ENCODE measurements at places on chromosomes 2 and 18. TPM values are rescaled to one million over a fixed set of nuclear protein-coding genes. Genes with fewer than 3 reads are reported as not detected.

Gene LOXHD1
- total RNA-seq: not detected

Gene FABP1
- total RNA-seq: not detected

Gene ACMSD
- total RNA-seq: not detected

Gene CYP27A1
- total RNA-seq: 16.5 TPM

Gene POTEI
- total RNA-seq: not detected

Gene PPM1G
- 68.0 TPM for total RNA-seq

Gene NPPC
- not detected for total RNA-seq

Gene PKDCC
- 45.0 TPM for total RNA-seq

Gene C2orf80
- total RNA-seq: not detected

Gene POTEC
- total RNA-seq: not detected

Gene PIEZO2
- total RNA-seq: 10.7 TPM

Gene KCNIP3
- 4.9 TPM for total RNA-seq

Gene ALK
- 0.27 TPM for total RNA-seq

Gene SPDYA
- 1.3 TPM for total RNA-seq

Gene ADAM23
- 4.9 TPM for total RNA-seq

Gene CLEC4F
- total RNA-seq: not detected

Gene FSHR
- 0.19 TPM for total RNA-seq

Gene PARD6G
- 0.94 TPM for total RNA-seq

Gene ACTR2
- 58.5 TPM for total RNA-seq

Gene CFAP53
- total RNA-seq: 0.27 TPM

Gene MOB1A
- total RNA-seq: 96.9 TPM

Gene CAPN13
- not detected for total RNA-seq

Gene CD28
- 0.45 TPM for total RNA-seq

Gene INHA
- 0.48 TPM for total RNA-seq

Gene ARHGAP28
- 17.8 TPM for total RNA-seq

Gene PLA2R1
- total RNA-seq: 5.6 TPM

Gene RGPD4
- not detected for total RNA-seq

Gene RRM2
- 0.72 TPM for total RNA-seq

Gene WDCP
- 11.3 TPM for total RNA-seq

Gene OTX1
- total RNA-seq: 0.62 TPM

Gene HRH4
- 0.13 TPM for total RNA-seq

Gene SAG
- total RNA-seq: not detected

Gene NT5DC4
- total RNA-seq: not detected
